ENCODE measurements at places on chromosomes 3 and 15.

- no peak for DNase-seq
- peaks cover 42% of the 10 kb centered on the region for H3K27me3 ChIP-seq
Observed at GRCh38 chr3:159761369-159761768, 227.3 kb upstream of the IL12A start.

- H3K27me3 ChIP-seq, result peaks cover 4% of the 10 kb centered on the region
- H3K4me3 ChIP-seq, result no peak overlapping the region
- no peaks in the 10 kb centered on the region for H3K36me3 ChIP-seq
- H3K27ac ChIP-seq, result no peak overlapping the region
Observed at GRCh38 chr15:56739964-56740640, 6.8 kb upstream of the ZNF280D start.

GRCh38 chr3:128309026-128309425, 155.7 kb downstream of the EEFSEC start:
- no peak overlapping the region for H3K4me3 ChIP-seq
- H3K27ac ChIP-seq, result no peak overlapping the region
- DNase-seq, result no peak
- H3K4me1 ChIP-seq, result peaks cover 10% of the 10 kb centered on the region
- no peaks in the 10 kb centered on the region for H3K27me3 ChIP-seq
- peaks cover 13% of the 10 kb centered on the region for H3K36me3 ChIP-seq

DNA sequence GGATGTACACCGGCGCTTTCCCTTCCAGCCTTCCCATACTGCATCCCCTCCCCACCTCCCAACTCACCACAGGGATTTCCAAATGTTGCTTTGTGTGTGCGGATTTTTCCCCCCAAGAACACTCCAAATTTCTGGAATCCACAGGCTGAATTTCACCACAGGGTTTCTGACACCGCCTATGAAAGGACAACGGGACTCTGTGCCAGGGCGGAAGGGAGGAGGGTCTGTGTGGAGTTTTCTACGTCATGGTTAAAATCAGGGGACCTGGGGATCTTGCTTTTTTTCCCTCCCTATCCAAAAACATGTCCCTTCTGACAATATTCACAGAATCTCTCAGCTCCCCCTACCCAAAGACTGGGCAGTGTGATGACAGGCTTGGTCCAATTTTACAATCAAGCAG, 14.6 kb downstream of the CYP19A1 start:
- H3K4me3 ChIP-seq, result no peak overlapping the region
- H3K27ac ChIP-seq, result no peak overlapping the region
- no peaks in the 10 kb centered on the region for H3K36me3 ChIP-seq
- H3K4me1 ChIP-seq, result no peaks in the 10 kb centered on the region
- peaks cover 2% of the 10 kb centered on the region for H3K27me3 ChIP-seq

DNA sequence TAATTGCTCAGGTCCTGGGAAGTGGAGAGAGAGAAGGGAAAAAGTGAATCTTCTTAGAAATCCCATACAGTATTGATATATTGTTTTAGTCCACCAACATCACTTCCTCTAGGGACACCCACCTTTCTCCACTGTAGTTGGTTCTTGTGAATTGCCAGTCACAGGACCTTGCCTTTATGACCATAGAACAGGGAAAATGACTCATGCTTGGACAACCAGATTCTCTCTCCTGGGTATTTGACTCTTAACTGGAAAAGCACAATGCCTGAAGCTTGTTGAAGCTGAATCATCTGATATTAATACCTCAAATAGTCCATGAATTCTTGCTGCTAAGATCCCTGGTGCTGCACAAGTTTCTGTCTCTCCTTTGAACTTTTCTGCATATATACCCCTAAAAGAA, 32.5 kb upstream of the DCLK3 start:
- no peak overlapping the region for H3K27ac ChIP-seq
- peaks cover 8% of the 10 kb centered on the region for H3K27me3 ChIP-seq
- H3K4me3 ChIP-seq, result no peak overlapping the region
- no peaks in the 10 kb centered on the region for H3K36me3 ChIP-seq

Data from activated CD4-positive, alpha-beta memory T cell treated with anti-CD3 and anti-CD28 coated beads for 36 hours (primary cell).